ENCODE measurements at places on chromosomes 3 and 15.

DNA sequence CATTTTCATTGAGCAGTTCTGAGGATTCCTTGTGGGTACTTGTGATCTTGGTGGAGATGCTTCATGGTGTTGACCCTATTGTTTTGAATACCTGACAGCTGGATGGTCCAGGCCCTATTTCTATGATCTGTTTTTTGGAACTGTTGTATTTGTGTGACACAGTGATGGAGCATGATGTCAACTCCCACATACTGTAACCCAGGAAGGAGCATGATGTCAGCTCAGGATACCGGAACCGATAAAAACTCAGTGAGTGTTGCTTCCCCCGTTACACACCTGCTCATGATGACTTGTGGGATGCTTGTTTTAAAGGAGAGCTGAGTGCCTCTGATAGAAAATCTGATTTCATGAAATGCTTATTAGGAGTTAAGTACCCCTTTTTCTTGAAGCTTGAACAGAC, 45.1 kb downstream of the ZBTB38 start:
- no peak for DNase-seq

DNA sequence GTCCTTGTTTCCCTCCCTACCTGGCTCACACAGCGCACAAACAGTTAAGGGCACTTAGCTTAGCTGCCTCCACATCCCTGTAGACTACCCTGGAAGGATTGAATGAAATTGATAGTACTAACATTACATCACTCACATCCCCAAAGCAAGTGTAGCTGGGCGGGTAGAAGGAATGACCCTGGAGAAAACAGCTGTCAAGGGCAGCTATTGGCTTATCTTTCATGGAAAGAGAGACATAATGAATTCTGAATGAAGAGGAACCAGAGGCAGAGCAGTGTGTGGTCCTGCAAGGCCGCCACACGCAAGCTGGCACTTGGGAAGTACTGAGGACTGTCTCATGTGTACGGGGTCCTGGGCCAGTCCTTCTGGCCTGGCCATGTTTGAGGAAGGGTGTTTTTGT, 369.6 kb upstream of the RGMA start:
- DNase-seq: no peak

- DNase-seq: peak; percentile 79
These were observed 126.3 kb upstream of the ABI3BP start for GRCh38 chr3:101119535-101119934.

DNA sequence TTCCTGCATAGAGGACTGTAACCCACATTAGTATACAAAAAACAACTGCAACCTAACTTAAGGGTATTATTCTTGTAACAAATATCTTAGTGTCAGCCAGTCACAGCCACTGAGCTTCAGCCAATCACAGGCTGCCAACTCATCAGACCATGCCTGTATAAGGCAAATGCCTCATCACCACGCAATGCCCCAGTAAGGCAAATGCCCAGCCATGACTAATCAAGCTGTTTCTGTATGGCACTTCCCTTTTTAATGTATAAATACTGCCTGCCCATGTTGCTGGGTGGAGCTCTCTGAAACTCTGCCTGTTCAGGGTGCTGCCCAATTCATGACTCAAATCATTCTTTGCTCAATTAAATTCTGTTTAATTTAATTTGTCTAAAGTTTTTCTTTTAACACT, 18.4 kb upstream of the GABRA5 start:
- peak; percentile 32 for DNase-seq

GRCh38 chr3:44782891-44783290, 21.3 kb downstream of the KIF15 start:
- DNase-seq: no peak

GRCh38 chr3:120349855-120350125, 636 bp upstream of the LRRC58 start:
- DNase-seq: no peak

DNA sequence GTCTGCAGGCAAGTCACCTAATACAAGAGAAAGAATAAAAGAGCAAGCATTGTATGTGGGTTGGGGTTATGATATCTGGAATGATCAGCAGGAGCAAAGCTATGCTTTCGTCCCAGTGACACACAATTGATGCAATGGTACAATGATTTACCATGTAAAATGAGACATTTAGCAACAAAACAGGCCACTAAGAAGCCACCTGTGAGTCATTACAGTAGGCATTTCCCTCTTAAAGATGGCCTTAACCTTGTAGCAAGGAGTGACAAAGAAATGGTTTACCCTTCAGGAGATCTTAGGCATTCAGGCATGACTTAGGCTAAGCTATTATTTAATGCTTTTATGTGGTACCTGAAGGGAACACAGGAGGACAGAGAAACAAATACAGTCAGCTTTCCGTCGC, 373.3 kb upstream of the RBMS3 start:
- DNase-seq: no peak

GRCh38 chr3:100665230-100665629, 44.1 kb upstream of the TFG start:
- DNase-seq: no peak

DNA sequence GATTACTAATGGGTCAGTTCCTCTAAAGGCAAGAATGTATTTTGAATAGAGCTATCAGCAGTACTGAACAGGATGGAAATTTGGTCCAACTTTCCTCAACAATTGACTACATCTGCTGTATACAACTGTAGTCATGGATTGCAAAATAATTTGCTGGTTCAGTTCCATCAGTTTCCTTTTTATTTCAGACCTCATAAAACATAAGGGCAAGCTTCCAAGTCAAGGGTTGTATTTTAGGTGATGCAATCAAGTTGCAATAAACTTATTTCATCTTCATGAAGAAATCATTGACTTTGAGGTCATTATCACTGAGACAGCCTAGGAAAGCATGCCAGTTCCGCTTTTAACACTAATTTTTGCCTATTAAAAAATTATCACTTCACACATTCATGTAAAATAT, 90.4 kb upstream of the TSEN2 start:
- peak; percentile 27 for DNase-seq

- no peak for DNase-seq
These were observed 40.5 kb upstream of the SEC13 start for GRCh38 chr3:10361375-10361774.

DNA sequence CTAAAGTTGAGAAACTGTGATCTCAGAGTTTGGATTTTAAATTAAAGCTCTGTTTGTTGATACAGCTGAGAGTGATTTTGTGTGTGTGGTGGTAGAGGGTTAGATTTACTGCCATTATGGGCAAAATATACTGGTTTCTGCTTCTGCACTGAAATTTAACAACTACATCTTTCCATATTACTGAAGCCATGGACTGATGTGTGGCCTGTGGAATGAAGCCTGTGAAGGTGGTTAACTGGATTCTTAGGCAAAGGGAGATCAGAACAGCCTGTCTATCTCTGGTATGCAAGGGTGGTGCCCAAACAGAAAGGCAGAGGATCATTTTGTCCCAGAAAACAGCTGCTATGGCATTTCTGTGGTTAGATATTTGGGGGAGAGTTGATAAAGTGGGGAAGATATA, 297.3 kb upstream of the THBS1 start:
- peak; percentile 69 for DNase-seq

DNA sequence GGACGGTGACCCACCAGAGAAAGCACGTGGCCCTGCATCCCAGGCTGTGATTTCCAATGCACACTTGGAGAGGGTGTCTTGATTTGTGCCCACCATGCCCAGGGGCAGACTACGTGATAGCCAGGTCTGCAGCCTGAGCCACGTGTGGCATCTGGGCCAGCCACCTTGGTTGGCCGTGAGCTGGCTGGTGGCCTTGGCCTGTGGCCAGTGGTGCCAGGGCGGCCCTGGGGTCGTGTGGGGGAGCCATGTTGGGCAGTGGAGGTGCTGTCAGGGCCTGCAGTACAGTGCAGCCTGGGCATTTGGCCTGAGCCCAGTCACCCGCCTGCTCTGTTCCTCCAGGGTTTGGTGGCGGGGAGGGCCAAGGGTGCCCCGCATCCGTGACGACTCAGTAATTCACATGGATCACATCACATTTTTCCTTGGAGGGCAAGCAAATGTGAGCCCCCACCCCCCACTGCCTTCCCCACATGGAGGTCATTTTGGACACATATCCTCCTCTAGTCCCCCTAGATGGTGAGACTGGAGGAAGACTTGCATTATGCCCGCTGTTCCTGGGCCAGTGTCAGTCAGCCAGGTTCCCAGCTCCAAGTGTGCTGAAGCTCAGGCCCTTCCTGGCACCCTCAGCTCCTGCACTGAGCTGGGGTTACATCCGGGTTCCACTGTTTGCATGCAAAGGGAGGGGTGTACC, 201.4 kb downstream of the UBE3A start:
- no peak for DNase-seq

- peak; percentile 62 for DNase-seq
These were observed 82.8 kb downstream of the SEMA5B start for GRCh38 chr3:122944671-122945161.

DNA sequence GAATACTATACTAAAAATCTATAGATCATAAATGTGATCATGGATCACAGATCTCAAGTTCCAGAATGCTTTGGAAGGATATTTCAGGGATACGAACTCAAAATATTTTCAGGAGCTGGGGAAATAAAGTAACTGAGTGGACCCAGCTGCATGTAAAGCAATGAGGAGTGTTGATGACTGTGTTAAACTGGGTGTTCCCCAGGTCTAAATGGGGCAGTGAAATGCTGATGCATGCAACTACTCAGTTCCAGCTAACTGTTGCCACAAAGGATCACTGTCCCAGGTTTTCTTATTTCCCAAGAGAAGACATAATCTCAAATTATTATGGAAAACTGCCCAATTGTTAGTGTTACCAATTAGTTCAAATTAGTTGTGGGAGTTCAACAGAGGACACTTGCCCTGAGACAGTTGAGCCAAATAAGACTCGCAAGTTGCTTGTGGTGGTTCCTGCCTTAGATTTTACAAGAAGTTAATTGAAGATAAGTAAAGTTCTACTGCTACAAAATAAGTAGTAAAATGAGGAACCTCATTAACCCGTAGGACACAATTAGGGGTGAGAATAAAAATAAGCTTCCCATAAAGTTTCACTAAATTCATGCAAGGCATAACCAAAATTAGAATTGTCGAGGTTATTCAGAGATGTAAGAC, 66.3 kb upstream of the IL12A start:
- no peak for DNase-seq

DNA sequence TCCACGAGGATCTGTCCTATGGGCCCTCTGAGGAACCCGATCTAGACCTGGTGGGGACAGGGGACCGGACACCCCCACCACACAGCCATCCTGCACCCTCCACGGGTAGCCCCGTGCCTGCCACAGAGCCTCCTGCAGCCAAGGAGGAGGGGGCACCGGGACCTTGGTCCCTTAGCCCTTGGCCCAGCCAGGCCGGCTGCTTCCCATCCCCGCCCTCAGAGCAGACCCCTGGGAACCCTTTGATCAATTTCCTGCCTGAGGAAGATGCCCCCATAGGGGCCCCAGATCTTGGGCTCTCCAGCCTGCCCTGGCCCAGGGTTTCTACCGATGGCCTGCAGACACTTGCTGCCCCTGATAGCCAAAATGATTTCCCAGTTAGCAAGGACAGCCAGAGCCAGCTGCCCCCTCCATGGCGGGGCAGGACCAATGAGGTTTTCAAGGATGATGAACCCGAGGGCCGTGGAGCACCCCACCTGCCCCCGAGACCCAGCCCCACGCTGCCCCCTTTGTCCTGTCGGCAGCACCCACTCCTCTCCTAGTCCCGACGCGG, 91.5 kb downstream of the TBC1D2B start:
- no peak for DNase-seq
